ENCODE measurements at places on chromosomes 2 and 18.

DNA sequence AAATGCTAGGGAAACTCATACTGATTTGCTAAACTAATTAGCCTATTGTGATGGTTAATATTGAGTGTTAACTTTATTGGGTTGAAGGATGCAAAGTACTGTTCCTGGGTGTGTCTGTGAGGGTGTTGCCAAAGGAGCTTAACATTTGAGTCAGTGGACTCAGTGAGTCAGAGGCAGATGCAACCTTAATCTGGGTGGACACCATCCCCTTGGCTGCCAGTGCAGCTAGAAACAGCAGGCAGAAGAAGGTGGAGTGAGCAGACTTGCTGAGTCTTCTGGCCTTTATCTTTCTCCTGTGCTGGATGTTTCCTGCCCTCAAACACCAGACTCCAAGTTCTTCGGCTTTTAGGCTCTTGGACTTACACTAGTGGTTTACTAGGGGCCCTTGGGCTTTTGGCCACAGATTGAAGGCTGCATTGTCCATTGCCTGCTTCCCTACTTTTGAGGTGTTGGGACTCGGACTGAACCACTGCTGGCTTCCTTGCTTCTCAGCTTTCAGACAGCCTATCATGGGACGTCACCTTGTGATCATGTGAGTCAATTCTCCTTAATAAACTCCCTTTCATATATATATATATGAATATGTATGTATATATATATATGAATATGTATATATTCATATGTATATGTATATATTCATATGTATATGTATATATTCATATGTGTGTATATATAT is 69.7 kb downstream of the RPRM start:
- no peak for DNase-seq

- no peak for DNase-seq
Measured at GRCh38 chr2:55422876-55423665, 3.4 kb upstream of the CCDC88A start.

- no peak for DNase-seq
Measured at GRCh38 chr2:44450082-44450481, 88.3 kb downstream of the CAMKMT start.

DNA sequence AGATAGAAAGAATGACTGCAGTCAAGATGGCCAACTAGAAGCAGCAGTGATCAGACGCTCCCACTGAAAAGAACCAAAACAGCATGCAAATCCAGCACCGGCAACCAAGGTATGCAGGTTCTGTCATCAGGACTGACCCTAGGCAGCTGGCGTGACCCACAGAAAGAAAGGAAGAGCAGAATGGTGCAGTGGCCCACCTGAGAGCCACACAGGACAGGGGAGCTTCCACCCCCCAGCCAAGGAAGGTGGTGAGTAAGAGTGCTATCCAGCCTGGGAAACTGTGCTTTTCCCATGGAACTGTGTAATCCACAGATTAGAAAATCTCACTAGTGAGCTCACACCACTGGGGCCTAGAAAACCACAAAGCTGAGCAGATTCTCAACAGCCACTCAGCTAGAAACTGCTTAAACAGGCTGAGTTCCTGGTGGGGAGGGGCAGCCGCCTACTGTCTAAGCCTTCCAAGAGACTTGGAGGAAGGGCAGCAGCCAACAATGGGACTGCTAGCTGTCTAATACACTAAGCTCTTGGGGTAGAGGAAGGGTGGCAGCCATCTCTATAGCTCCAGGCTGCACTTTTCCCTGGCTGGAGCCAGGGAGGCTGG is 127.9 kb downstream of the EVA1A start:
- no peak for DNase-seq

DNA sequence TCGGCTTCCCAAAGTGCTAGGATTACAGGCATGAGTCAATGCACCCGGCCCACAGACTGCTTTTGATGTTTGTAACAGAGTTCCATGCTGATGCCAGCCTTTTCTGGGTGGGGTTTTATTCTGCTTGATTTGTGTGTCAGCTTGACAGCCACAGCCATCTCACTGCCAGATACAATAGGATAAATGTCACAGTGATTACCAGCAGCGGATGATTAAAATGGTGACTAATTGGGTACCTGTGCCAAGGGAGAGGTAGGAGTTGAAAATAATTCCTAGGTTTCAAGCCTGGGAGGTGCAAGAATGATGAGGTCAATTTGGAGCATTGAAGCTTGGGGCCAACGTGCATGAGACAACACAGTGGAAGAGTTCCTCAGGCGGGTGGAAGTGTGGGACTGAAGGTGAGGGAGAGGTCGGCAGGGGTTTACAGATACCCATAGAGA is 39.4 kb downstream of the SH2D6 start:
- DNase-seq: no peak

- no peak for DNase-seq
Measured at GRCh38 chr2:167181688-167182087, 293.4 kb downstream of the XIRP2 start.

- DNase-seq: no peak
Measured at GRCh38 chr2:179235463-179236108, 29.0 kb downstream of the SESTD1 start.

GRCh38 chr2:17849275-17849674 is 29.2 kb upstream of the KCNS3 start:
- DNase-seq: no peak

GRCh38 chr18:44409071-44409470 is 271.6 kb upstream of the SETBP1 start:
- no peak for DNase-seq

- no peak for DNase-seq
Measured at GRCh38 chr2:138522556-138522955, 21.0 kb downstream of the SPOPL start.

Data from esophagus squamous epithelium (tissue), 5 donors.